Colonic mucosa (tissue), 4 donors: ENCODE measurements at places on chromosomes 12 and 14. TPM values are rescaled to one million over a fixed set of nuclear protein-coding genes. Genes with fewer than 3 reads are reported as not detected.

- DNase-seq: no peak
- no peaks in the 10 kb centered on the region for H3K27me3 ChIP-seq
- H3K36me3 ChIP-seq: no peaks in the 10 kb centered on the region
- H3K4me1 ChIP-seq: no peaks in the 10 kb centered on the region
Measured at GRCh38 chr12:67222302-67222701, 46.9 kb upstream of the CAND1 start.

Gene TSPAN19
- total RNA-seq: not detected

Gene TAS2R9
- not detected for total RNA-seq

- H3K27ac ChIP-seq: no peak overlapping the region
- H3K4me1 ChIP-seq: no peaks in the 10 kb centered on the region
- no peaks in the 10 kb centered on the region for H3K36me3 ChIP-seq
- no peaks in the 10 kb centered on the region for H3K27me3 ChIP-seq
- no peak for DNase-seq
- no peak overlapping the region for H3K4me3 ChIP-seq
Measured at GRCh38 chr12:15122344-15122743, 98.9 kb downstream of the RERG start.

Gene CNTN1
- total RNA-seq: 4.4 TPM

- H3K27ac ChIP-seq: no peak overlapping the region
- H3K36me3 ChIP-seq: no peaks in the 10 kb centered on the region
- no peak for DNase-seq
- no peaks in the 10 kb centered on the region for H3K27me3 ChIP-seq
- no peak overlapping the region for H3K4me3 ChIP-seq
Measured at GRCh38 chr12:124478985-124479645, 88.3 kb downstream of the NCOR2 start.

GRCh38 chr12:47938093-47938492 lies 25.3 kb upstream of the TMEM106C start:
- peaks cover 3% of the 10 kb centered on the region for H3K4me1 ChIP-seq
- no peak overlapping the region for H3K4me3 ChIP-seq
- no peak for DNase-seq

DNA sequence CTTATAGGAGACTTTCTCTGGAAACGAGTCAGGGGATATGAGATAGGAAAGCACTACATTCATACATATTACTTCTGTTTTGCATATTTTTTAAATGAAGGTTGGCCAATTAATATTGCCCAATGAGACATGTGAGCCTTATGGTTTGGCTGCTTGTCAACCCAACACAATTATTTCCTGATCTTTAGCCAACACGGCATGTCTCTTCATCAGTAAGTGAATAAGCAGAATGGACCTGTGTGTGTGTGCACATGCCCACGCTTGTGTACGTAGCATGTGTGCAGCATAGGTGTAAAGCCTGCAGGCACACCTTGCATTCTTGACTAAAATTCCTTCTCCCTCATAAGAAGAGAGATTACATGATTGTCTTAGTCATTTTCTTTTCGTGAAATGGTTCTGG lies 88.3 kb downstream of the STON2 start:
- H3K4me3 ChIP-seq: no peak overlapping the region
- no peak for DNase-seq
- H3K27ac ChIP-seq: no peak overlapping the region
- no peaks in the 10 kb centered on the region for H3K36me3 ChIP-seq
- no peaks in the 10 kb centered on the region for H3K27me3 ChIP-seq

GRCh38 chr12:52312086-52312485 lies 9.1 kb downstream of the KRT83 start:
- no peak overlapping the region for H3K27ac ChIP-seq
- no peak for DNase-seq
- H3K4me3 ChIP-seq: no peak overlapping the region
- peaks cover 15% of the 10 kb centered on the region for H3K27me3 ChIP-seq

Gene P2RX2
- 0.24 TPM for total RNA-seq

Gene KRT75
- total RNA-seq: 0.10 TPM

Gene CMTM5
- total RNA-seq: 0.66 TPM

DNA sequence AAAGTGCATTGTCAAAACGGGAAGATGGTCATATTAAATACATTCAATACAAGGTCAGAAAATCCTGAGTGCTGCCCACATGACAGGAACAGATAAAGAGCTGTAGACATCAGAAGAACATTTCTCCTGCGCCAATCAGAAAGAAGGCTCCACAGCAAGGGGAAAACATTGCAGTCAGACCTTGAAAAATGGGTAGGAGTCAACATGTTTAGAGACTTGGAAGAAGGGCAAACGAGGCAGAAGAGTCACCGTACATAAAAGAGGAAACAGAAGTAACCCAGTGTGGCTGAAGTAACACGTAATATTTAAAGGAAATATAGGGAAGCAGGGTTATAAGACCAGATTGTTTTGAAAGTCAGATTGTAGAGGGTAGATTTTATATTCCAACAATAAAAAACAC lies 11.9 kb downstream of the SPPL3 start:
- H3K27ac ChIP-seq: no peak overlapping the region
- no peaks in the 10 kb centered on the region for H3K27me3 ChIP-seq
- H3K36me3 ChIP-seq: no peaks in the 10 kb centered on the region
- DNase-seq: no peak

DNA sequence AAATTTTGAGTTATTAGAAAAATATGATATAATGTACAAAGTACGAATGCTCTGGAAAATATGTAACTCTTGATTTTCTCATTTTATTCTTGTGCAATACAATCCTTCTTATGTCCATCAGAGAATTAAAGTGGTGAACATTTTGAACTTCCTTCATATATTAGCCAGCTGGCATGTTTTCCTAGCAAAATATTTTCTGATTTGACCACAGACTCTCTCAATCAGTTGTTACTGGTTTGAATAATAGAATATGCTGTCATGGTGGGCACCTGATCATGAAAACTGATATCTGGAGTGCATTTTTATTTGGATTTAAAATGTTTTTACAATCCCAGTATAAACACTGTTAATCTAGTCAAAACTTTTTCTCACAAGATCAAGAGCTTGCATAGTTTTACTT lies 24.2 kb downstream of the PARPBP start:
- no peak for DNase-seq
- no peak overlapping the region for H3K27ac ChIP-seq
- no peaks in the 10 kb centered on the region for H3K27me3 ChIP-seq
- no peaks in the 10 kb centered on the region for H3K4me1 ChIP-seq
- no peak overlapping the region for H3K4me3 ChIP-seq
- H3K36me3 ChIP-seq: no peaks in the 10 kb centered on the region

DNA sequence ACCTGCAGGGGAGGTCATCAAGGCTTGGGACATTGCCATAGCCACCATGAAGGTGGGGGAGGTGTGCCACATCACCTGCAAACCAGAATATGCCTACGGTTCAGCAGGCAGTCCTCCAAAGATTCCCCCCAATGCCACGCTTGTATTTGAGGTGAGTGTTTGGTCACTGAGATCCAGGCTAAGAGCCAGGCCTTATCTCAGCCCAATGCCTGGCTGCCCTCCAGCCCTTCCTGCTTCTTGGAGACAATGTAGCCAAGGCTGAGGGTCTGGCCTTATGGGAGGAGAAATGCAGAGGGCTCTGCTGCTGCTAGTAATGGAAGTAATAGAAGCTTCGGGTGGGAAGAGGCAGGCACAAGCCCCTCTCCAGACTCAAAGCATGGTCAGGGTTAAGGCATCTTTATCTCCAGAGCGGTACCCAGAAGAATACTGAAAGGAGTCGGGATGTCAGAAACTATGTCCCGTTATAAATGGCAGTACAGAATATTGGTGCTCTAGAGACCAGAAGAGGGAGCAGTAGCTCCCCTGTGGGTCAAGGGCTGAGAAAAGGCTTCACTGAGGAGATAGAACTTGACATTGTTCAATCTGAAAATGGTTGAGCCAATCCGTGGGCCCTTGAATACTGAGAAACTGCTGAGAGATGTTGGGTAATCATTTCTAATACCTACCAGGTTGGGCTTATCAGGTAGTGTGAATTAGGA lies 3.1 kb downstream of the FKBP4 start:
- H3K27me3 ChIP-seq: no peaks in the 10 kb centered on the region
- peaks cover 8% of the 10 kb centered on the region for H3K4me1 ChIP-seq
- no peak overlapping the region for H3K27ac ChIP-seq
- no peak for DNase-seq
- peaks cover 26% of the 10 kb centered on the region for H3K36me3 ChIP-seq
- no peak overlapping the region for H3K4me3 ChIP-seq

- H3K36me3 ChIP-seq: no peaks in the 10 kb centered on the region
- H3K4me1 ChIP-seq: no peaks in the 10 kb centered on the region
- H3K4me3 ChIP-seq: no peak overlapping the region
- H3K27ac ChIP-seq: no peak overlapping the region
- no peaks in the 10 kb centered on the region for H3K27me3 ChIP-seq
Measured at GRCh38 chr14:38124506-38124905, 83.2 kb upstream of the SSTR1 start.

DNA sequence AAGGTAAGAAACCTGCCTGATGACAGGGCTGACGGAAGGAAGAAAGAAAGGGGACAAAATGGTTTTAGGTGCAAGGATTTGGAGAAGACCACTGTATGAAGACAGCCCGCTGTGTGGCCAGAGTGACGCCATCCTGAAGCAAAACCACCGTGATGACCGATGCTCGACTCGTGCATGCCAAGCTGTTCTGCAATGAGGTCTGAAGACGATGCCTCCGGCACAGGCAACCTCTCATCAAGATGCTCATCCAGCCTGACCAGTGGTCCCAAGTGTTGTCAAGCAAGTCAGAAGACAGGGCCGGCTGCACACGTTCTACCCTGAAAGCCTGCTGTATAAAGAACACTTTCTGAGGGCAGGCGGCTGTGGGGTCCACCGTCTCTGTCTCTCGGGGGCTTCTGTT lies 34.8 kb downstream of the STX2 start:
- H3K4me1 ChIP-seq: no peaks in the 10 kb centered on the region
- no peak for DNase-seq
- H3K27me3 ChIP-seq: no peaks in the 10 kb centered on the region
- no peaks in the 10 kb centered on the region for H3K36me3 ChIP-seq
- no peak overlapping the region for H3K27ac ChIP-seq

DNA sequence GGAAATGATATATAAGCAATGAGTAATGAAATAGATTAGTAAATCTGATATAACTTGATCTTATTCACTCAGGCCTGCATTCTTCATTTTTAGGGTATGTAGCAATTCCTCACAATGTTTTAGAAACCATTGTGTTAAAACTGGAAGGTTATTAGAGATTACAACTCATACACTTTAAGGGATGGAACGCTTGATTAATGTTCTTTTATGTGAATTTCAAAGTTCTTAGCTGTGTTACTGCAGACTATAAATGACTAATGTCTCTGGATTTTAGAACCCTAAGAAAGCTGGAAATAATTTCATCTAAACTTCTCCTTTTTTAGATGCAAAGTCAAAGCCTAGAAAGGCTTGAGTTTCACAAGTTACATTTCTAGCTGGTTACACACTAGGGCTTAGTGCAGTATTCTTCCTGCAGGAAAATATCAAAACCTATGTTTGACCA lies 148.2 kb upstream of the CLEC14A start:
- DNase-seq: no peak
- H3K36me3 ChIP-seq: no peaks in the 10 kb centered on the region
- H3K4me3 ChIP-seq: no peak overlapping the region
- H3K4me1 ChIP-seq: no peaks in the 10 kb centered on the region
- no peaks in the 10 kb centered on the region for H3K27me3 ChIP-seq

Gene LBHD2
- total RNA-seq: not detected

Gene MYF5
- total RNA-seq: not detected

Gene SLC24A4
- total RNA-seq: 0.17 TPM

DNA sequence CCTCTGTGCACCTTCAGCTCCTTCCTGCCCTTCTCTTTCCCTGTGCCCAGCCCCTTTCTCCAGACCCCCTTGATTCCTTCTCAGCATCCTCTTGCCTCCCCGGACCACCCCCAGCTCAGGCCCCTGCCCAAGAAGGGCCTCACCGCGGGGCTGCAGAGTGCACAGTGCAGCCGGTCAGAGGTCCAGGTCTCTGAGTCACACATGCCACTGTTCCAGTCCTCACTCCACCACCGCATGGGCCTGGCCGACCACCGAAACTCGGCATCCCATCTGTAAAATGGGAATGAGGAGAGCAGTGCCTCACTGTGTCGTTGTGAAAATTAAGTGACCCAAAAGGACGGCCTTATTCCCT lies 13.3 kb downstream of the BDKRB1 start:
- no peak overlapping the region for H3K4me3 ChIP-seq
- H3K27me3 ChIP-seq: no peaks in the 10 kb centered on the region
- no peaks in the 10 kb centered on the region for H3K36me3 ChIP-seq
- peak overlapping the region; percentile 24 for H3K27ac ChIP-seq
- DNase-seq: no peak

DNA sequence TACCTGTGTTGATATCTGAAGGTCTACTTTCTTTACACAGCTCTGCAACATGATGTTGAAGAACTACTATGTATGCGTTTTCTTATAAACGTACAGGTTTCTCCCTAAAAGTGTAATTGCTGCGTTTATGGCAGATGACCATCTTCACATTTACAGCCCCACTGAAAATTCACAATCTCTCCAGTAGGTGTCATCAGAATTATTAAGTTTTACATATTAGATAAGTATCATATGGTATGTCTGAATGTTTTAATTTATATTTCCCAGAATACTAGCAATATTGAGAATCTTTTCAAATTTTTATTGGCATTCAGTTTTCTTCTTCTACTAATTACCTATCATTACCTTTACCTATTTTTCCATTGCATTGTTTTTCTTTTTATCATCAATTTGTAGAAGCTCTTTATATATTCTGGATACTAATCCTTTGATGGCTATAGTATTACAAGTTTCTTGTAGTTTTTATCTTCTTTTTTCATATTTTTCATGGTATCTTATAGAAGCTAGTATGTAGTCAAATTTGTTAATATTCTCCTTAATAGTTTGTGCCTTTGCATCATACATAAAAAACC lies 123.5 kb downstream of the CAPZA3 start:
- DNase-seq: no peak
- no peak overlapping the region for H3K4me3 ChIP-seq
- H3K27ac ChIP-seq: no peak overlapping the region
- no peaks in the 10 kb centered on the region for H3K36me3 ChIP-seq
- no peaks in the 10 kb centered on the region for H3K4me1 ChIP-seq

GRCh38 chr12:25241167-25242020 lies 9.3 kb downstream of the KRAS start:
- no peak for DNase-seq
- H3K36me3 ChIP-seq: no peaks in the 10 kb centered on the region
- no peaks in the 10 kb centered on the region for H3K27me3 ChIP-seq

DNA sequence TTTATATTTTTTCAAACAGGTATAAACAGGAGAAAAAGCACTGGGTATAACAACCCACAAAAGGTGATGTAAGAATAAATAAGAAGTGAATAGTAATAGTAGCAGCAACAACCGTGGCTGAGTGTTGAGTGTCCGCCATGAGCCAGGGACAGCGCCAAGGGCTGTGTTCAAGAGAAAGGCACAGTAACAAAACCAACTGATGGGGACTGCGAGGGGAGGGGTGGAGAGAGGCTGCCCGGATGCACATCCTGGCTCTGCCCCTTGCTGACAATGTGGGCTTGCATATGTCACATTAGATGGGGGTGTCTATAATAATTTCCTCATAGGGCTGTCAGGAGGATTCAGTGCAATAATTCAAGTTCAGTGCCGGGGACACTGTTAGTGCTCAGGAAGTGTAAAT lies 912.4 kb downstream of the VRK1 start:
- H3K4me1 ChIP-seq: no peaks in the 10 kb centered on the region
- DNase-seq: no peak
- no peaks in the 10 kb centered on the region for H3K27me3 ChIP-seq

- DNase-seq: peak; percentile 44
- no peaks in the 10 kb centered on the region for H3K27me3 ChIP-seq
- peak overlapping the region; percentile 97 for H3K4me3 ChIP-seq
- H3K4me1 ChIP-seq: peaks cover 6% of the 10 kb centered on the region
- H3K27ac ChIP-seq: peak overlapping the region; percentile 49
Measured at GRCh38 chr14:100306998-100307765, 938 bp upstream of the SLC25A29 start.

Gene CLSTN3
- 13.6 TPM for total RNA-seq

- no peaks in the 10 kb centered on the region for H3K4me1 ChIP-seq
- no peaks in the 10 kb centered on the region for H3K36me3 ChIP-seq
- no peak overlapping the region for H3K4me3 ChIP-seq
- DNase-seq: no peak
- H3K27me3 ChIP-seq: no peaks in the 10 kb centered on the region
Measured at GRCh38 chr12:98817742-98818141, 172.7 kb downstream of the APAF1 start.
